ENCODE measurements at places on chromosomes 16 and 17. TPM values are rescaled to one million over a fixed set of nuclear protein-coding genes. Genes with fewer than 3 reads are reported as not detected.

- no peaks in the 10 kb centered on the region for H3K36me3 ChIP-seq
- H3K4me3 ChIP-seq = no peak overlapping the region
- H3K27me3 ChIP-seq = peaks cover 12% of the 10 kb centered on the region
- DNase-seq = no peak
Observed at GRCh38 chr17:5874486-5874885, 195.7 kb upstream of the WSCD1 start.

CCL2 gene
- not detected for total RNA-seq

GRCh38 chr17:63196772-63197335 lies 230.8 kb downstream of the TANC2 start:
- no peaks in the 10 kb centered on the region for H3K27me3 ChIP-seq
- H3K27ac ChIP-seq = no peak overlapping the region
- H3K4me1 ChIP-seq = peaks cover 6% of the 10 kb centered on the region
- no peak overlapping the region for H3K4me3 ChIP-seq
- H3K36me3 ChIP-seq = peaks cover 10% of the 10 kb centered on the region

DNA sequence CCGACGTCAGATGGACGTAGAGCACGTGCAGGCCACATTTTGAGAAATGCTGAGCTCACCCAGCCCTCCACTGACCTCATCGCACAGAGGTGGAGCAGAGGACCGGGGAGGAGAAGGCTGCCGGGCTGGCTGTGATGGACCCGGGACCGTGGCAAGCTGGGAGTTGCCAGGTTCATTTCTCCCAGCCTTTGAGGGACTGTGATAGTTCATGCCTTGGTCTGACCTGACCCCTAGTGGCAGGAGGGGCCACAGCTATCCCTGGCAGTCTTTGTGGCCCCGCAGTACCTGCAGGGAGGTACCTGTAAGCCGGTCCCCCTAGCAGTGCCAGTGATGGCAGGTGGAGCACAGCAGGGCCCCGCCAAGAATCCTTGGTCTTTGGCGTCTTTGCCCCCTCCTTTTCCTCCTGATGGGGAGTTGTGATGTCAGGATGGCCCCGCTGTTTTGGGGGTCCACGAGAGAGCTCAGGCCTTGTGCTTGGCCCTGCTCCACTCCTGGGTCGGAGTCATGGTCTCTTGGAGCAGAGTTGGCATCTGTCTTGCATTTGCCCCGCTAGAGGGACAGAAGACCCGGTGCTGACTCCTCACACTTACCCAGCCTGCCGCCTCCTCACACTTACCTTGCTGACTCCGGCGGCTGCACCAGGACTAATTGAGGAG lies 50.4 kb downstream of the OR1D5 start:
- no peak overlapping the region for H3K4me3 ChIP-seq
- peak; percentile 71 for DNase-seq
- no peaks in the 10 kb centered on the region for H3K27me3 ChIP-seq
- H3K36me3 ChIP-seq = peaks cover 2% of the 10 kb centered on the region
- H3K4me1 ChIP-seq = no peaks in the 10 kb centered on the region
- no peak overlapping the region for H3K27ac ChIP-seq

DNA sequence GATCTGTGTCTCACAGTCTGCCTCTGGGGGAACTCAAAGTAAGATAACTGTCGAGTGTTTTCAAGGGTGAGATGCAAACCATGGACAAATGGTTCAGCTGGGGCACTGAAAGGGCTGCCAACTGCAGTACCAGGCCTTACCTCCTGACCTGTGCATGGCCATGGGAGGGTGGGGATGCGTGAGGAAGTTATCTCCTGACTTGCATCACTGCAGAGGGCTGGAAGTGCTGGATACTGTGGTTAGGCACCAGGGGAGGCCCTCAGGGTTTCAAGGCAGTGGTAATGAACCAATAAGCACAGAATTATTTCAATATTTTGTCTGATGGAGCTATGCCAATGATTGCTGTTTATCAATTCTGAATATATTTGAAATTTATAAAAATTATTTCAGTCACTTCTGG lies 159.2 kb downstream of the CYLD start:
- no peak overlapping the region for H3K4me3 ChIP-seq
- DNase-seq = no peak
- H3K36me3 ChIP-seq = no peaks in the 10 kb centered on the region
- peaks cover 2% of the 10 kb centered on the region for H3K27me3 ChIP-seq

ZBTB4 gene
- 16.7 TPM for total RNA-seq

Data from activated CD4-positive, alpha-beta memory T cell treated with anti-CD3 and anti-CD28 coated beads for 36 hours (primary cell).